ENCODE measurements at places on chromosomes 2 and 18.

DNA sequence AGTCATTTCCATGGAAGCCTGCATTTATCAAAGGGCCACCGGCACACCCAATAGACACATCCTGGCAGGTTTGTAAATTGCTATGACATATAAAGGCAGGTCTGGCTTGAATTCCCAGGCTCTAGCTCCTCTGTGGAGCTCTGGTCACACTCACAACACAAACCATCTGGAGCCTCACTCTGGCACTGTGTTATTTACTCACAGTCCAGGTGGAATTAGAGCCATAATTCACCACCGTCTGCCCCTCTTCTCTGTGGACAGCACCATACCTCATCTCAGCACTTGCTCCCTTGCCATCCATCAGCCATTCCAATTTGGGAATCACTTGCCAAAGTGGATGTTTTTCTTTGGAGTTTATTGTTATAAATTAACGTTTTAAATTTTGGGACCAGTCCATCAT lies 84.3 kb upstream of the OSR1 start:
- no peak for DNase-seq

GRCh38 chr2:41180387-41180786 lies 728.5 kb upstream of the SLC8A1 start:
- no peak for DNase-seq

- DNase-seq: no peak
These were observed 73.9 kb downstream of the MYCN start for GRCh38 chr2:16014041-16014787.

GRCh38 chr2:230411570-230412370 lies 4.2 kb upstream of the SP100 start:
- DNase-seq: peak; percentile 77

DNA sequence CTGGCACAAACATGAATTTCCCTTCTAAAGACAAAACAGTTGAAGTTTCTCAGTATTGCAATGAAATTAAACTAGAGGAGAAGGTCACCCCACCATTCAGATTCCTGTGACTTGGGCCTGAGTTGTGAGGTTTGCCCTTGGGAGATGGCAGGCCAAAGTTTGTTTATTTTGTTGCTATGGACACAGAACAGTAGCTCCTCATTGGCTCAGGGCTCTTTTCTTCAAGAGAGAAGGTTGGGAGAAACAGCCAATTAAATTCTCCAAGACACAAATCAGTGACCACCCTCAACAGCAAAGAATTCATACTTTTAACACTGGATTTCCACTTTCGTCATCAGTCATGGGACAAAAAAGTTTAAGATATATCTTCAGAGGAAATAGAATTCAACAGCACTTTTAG lies at the start of gene FLACC1:
Gene FLACC1 (minus strand): TSS at position 125 of the 400 bp plus-strand sequence. CDS start 5,941 bp downstream, outside the sequence.
- peak; percentile 18 for DNase-seq

Measured in GM12865 (cell line).